ENCODE measurements at places on chromosomes 11 and 22.

GRCh38 chr11:75478783-75479596, 46.0 kb upstream of the KLHL35 start:
- DNase-seq = no peak

DNA sequence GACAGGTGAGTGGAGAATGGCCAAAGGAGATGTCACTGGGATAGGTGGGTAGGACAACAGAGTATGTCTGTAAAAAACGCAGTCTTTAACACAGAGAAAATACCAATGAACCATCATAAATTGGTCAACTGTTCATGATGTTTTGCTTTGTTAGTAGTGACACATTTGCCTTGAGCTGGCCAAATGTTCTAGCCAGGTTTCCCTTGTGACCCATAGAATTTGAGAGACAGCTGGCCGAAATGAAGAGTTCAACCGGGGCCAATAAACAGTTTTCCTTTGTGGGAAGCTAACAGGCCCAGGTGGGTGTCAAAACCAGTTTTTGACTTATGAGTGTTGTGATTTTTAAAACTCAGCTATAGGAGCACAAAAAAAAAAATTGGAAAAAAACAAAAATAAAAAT, 116.6 kb upstream of the BID start:
- DNase-seq = no peak

DNA sequence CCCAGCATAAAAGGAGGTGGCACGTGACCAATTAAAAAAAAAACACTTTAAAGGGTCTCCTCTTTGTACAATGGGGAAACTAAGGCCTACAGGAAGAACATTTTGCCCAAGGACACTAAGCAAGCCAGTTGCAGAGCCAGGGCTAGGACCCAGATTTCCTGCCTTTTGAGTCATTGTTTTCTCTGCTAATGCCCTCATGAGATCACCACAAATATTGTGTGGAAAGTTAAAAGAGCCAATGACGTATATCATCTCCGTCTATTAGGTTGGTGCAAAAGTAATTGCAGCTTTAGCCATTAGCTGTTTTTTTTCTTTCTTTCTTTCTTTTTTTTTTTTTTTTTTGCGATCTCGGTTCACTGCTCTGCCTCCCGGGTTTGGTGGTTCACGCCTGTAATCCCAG, 24.1 kb upstream of the LRRC32 start:
- DNase-seq = no peak

DNA sequence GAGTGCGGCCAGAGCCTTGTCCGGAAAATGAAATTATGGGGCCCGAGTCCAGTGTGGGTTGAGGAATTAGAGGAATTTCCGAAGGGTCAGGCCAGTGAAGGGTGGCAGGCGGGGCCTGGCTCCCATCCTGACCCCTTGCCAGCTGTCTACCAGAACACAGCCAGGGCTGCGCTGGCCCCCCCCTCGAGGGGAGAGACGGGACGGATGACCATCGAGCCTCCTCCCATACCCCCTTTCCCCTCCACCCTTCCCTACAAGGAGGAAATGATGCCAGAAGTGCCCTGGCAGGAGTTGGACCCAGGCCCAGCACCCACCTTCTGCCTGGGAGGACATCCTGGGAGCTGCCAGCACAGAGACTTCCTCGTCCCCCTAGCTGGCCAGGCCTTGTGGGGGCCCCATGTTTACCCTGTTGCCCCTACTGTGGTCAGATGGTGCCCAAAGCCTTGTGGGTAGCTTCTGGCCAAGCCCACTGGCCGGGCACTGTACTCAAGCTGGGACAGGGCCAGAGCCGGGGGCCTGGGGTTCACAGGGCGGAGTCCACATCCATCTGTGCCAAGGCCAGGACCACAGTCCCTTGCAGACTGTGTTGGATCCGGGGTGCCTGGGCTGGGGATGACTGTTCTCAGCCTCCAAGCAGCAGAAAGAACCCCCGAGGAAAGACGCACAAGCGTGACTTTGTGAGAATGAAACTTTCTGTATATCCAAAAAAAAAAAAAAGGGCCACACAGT, 20.8 kb downstream of the ARVCF start:
- no peak for DNase-seq

DNA sequence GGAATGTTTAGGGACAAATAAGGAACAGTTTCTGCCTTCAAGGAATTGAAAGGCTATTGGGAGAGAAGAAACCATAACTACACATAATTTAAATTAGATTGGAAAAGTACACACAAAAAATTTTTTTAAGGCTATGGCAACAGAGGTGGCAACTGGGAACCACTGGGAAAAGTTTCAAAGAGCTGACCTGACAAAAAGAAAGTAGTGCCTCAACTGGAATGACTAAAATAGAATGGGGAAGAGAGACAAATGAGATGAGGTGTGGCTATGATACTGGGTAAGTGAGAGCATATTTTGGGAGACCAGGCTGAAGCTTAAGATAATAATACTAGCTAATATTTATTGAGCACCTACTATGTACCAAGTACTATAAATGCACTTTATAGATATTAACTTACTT, 2.9 kb upstream of the AKIP1 start:
- DNase-seq = no peak

- no peak for DNase-seq
Measured at GRCh38 chr11:64163951-64164350, 2.0 kb downstream of the MACROD1 start.

DNA sequence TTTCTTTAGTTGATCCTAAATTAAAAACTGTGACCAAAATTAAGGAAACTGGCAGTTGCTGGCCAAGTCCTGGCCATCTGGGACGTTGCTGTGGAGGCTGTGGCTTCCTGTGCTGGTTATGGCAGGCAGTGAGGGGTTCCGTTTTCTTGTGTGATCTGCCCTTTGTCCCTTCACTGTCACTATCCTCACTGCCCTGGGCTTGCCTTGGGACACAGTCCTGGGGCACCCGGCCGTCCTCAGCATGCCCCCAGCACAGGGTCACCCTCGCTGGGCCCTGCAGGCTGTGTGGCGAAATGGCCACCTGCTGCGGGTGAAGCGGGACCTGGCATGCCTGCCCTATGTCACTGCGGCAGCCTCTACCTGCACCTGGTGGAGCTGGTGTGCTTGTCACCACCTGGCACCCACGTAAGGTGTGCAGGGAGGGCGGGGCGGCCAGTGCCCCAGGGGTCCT, 52.5 kb upstream of the SLC22A12 start:
- DNase-seq = no peak

GRCh38 chr11:67079065-67079705, 22.5 kb downstream of the RHOD start:
- no peak for DNase-seq

GRCh38 chr11:113289431-113290187, 24.8 kb upstream of the TTC12 start:
- peak; percentile 29 for DNase-seq

- DNase-seq = no peak
Measured at GRCh38 chr22:35564975-35565867, 24.6 kb downstream of the RASD2 start.

GRCh38 chr11:78156127-78156844, 16.9 kb upstream of the ALG8 start:
- DNase-seq = no peak

DNA sequence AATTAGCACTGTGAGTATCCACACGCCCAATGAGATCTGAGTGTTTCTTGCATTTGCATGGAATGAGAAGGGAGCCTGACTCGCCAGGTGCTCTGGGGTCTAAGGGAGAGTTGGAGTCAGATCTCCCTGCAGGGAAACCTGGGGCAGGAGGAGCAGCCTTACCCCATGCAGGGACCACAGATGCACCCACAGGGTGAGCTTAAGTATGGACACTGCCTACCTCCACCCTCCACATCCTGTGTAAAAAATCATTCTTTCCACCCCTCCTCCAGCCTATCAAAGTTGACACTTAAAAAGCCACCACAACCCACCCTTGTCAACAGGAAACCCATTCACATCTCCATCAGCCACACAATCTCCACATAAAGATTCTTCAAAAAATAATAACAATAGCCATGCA, 67.0 kb upstream of the IGLL5 start:
- no peak for DNase-seq

GRCh38 chr22:48931452-48931851, 896.2 kb downstream of the BRD1 start:
- DNase-seq = no peak

GRCh38 chr11:121534131-121535093, 81.6 kb upstream of the SORL1-AS1 start:
- peak; percentile 50 for DNase-seq

- DNase-seq = no peak
Measured at GRCh38 chr11:13262096-13262495, 15.5 kb upstream of the BMAL1 start.

DNA sequence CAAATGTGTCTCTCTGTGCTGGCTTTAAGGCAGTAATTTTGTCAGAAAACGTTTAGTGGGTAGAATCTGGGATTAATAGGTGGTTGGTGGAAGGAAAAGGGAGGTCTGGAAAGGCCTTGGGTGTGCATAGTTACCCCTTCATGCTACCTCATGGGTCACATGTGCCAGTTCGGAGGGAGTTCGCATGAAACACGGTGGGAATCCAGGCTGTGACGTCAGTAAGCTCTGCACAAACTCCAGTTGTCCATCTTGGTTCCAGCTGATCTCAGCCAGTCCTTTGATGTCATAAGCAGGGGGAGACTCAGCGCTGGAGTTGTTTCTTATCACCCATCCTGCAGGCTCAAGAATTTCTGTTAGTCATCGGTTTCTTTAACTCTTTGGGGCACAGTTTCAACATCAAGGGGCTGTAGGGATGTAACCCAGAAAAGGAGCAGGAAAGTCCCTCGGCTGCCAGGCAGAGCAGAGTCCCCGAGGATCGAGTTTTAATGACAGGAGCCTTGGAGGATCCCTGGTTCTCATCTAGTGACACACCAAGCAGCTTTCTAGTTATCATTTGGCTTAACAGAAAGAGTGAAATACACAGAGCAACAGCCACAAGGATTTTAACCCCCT, 28.9 kb downstream of the MOV10L1 start:
- no peak for DNase-seq

DNA sequence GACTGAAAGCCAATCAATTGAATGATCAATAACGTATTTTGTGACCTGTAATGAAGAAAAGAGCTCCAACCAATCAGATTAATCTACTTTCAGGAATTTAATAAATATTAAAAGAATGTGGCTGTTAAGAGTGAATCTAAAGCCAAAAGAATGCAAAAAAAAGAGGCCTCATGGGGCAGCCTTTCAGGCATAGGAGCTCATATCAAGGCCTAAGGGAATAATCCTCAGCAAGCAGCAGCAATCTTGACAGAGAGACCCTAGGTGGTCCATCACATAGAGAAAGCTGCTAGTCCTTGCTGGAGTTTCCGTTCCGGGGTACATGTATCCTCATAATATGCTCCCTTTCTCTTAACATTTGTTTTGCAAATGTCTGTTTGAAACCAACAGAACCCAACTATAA, 313.1 kb upstream of the PITPNB start:
- no peak for DNase-seq

- no peak for DNase-seq
Measured at GRCh38 chr11:10498022-10498400, 42.9 kb downstream of the AMPD3 start.

DNA sequence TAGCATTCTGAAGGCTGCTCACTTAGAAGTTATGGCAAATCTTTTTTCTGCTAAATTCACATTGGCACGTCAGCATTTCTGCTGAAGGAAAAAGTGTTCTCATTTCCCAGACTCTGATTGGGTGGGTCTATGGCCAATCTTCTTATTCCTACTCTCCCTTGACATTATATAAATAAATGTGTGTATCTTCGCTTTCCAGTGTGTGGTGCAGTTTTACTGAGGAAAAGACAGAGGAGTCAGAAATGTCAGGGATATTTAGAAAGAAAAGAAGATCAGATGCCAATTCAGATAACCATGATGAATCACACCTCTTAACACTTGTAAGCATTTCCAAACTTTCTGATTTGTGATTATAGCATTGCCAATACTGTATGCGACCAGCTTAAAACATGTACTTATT, 3.2 kb upstream of the BDNF start:
- DNase-seq = no peak

GRCh38 chr11:107307991-107308390, 149.6 kb downstream of the CWF19L2 start:
- no peak for DNase-seq

- no peak for DNase-seq
Measured at GRCh38 chr11:21630934-21631478, 561.9 kb upstream of the ANO5 start.

DNA sequence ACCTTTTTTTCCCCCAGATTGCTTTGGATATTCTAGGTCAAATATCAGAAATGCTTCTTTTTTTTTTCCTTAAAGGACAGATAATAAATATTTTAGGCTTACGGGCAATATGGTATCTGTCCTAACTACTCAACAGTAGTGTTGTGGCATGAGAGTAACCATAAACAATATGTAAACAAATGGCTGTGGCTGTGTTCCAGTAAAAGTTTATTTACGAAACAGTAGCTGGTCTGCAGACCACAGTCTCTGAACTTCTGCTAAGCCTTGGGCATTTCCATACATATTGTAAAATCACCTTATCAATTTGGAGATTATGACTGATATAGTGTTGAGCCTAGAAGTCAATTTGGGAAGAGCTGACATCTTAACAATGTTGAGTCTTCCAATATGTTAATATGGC, 139.0 kb upstream of the PITPNB start:
- no peak for DNase-seq

- no peak for DNase-seq
Measured at GRCh38 chr11:76854709-76855108, 6.0 kb upstream of the ACER3 start.

DNA sequence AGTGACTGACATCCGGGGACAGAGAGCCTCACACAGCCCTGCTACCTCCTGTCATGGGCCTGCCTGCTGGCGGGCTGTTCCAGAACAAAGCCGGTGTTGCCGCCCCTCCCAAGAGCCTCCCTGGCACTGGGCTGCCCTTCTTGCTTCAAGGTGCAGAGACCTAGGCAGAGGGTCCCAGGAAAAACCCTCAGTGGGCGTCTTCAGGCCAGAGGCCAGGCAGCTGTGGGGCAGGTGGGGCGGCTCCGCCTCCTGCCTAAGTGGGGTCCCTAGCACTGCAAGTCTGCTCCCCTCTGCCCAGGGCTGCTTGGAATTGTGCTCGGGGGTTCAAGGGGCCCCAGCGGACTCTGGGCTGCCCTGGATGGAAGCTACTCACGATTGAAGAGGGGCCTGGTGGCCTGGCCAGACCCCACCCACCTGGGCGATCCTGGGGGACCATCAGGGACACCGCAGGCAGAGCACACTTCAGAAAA, 20.4 kb upstream of the GNB1L start:
- no peak for DNase-seq

DNA sequence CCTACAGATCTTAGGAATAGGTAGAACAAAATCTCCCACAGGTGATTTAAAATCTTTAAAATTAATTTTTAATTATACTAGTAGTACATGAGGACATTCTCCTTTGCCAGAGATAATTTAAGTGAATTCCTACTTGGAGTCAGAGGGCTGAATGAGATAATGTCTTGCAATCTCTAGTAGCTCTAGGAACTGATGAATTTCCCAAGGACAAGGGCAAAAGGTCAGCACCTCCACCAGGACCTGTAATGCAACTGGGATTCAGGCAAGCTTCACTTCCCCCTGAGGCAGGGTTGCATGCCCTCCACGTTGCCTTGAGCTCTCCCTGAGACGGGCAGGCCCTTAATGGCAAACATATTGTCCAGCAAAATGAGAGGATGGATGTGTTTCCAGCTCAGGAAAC, 330.3 kb upstream of the PITPNB start:
- DNase-seq = no peak

- DNase-seq = no peak
Measured at GRCh38 chr22:49956418-49956770, 4.2 kb upstream of the PIM3 start.
